ENCODE measurements at places on chromosomes 2 and 18.
A peak's percentile ranks its signal among the peaks of the same experiment; 100 is the strongest.

DNA sequence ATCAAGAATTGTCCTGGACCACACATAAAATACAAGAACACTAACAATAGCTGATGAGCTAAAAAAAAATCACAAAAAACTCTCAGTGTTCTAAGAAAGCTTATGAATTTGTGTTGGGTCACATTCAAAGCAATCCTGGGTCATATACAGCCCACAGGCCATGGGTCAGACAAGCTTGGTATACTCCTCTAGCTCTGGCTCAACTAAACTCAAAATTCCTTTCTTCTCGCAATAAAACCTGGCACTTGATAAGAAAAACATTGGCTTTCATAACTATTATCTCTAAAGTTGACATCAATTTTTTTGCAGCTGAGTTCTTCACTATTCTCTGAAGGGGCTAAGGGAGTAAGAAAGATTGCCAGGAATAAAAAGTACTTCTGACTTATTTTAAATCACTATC is 38.3 kb downstream of the FBXO48 start:
- no peak for DNase-seq

DNA sequence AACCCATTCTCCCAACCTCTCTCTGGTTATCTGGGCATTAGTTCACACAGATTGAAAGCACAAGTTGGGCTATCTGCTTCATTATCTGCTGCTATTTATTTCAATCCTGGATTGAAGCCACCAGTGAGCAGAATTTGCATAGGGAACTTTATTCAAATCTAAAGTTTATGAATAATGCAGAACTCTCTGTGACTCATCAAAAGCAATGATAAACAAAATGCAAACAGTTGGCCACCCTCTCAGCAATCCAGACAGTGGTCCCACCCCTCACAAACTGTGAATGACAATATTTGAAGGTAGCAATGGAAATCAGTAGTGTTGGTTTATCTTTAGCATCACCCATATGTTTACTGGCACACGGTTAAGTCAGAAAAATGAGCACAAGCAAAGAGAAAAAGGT is 106.8 kb upstream of the TMEM178A start:
- DNase-seq, result no peak

DNA sequence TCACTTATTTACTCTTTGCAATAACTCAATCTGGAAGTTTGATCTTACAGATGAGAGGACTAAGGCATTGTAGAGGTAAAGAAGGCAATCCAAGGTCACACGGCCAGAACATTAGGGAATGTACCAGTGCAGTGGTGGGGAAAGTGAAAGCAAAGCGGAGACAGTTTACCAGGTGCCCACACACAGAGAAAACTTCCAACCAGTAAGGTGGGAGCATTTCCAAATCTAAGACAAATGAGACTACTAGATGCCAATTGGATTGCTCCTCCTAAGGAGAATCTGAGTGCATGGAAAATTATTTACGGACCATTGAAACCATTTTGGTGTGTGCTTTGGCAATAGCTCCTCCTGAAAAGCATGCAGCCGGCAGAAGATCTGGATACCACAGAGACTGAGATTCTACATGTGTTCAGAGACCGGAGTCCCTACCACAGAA is 34.9 kb downstream of the SLC20A1 start:
- DNase-seq, result no peak

DNA sequence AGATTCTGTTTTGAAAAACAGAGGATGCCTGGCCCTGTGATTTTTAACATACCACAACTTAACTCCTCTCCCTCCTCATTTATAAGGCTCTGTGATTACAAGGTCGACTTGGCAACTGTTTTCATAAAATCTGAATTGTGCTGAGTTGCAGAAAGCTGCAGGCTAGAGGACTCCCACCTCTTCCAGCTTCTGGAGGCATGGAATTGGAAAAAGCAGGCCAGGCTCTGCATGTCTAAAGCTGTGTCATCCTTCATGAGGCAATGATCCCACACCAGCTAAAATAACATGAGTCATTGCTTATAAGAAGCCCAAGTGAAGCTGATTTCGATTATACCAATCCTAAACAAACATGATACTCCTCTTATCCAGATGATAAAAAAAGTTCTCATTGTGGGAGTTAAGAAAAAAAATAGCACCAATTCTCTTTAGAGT is 11.7 kb downstream of the ARHGAP28 start:
- DNase-seq, result peak; percentile 98
